Fibroblast of upper back skin (primary cell): ENCODE measurements at places on chromosomes 4 and X.

- DNase-seq: no peak
These were observed 26.7 kb downstream of the OTC start for GRCh38 chrX:38379088-38379487.

- no peak for DNase-seq
These were observed 53.7 kb downstream of the ZFX start for GRCh38 chrX:24203072-24203808.

- peak; percentile 5 for DNase-seq
These were observed 11.3 kb downstream of the RASSF6 start for GRCh38 chr4:73608689-73609594.

GRCh38 chr4:41373221-41373620 lies 116.5 kb downstream of the UCHL1 start:
- DNase-seq: no peak

DNA sequence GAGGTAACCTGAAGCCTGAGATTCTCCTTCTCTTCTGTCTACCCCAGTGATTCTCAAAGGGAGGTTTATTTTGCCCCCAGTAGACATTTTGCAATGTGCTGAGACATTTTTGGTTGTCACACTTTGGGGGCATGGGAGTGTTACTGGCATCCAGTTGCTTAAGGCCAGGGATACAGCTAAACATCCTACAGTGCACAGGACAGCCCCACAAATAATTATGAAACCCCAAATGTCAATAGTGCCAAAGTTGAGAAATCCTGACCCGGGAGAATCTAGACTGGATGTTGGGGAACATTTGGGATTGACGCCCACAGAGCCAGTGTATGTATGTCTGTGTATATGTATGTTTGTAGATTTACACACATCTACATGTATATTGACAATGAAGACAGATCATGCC lies 13.2 kb downstream of the MID1 start:
- DNase-seq: no peak
